ENCODE measurements at places on chromosomes 4 and X. TPM values are rescaled to one million over a fixed set of nuclear protein-coding genes. Genes with fewer than 3 reads are reported as not detected.

GRCh38 chr4:146814750-146815149 lies 130.9 kb downstream of the TTC29 start:
- no peak for DNase-seq
- peaks cover 8% of the 10 kb centered on the region for H3K27me3 ChIP-seq
- no peak overlapping the region for H3K4me3 ChIP-seq
- no peak overlapping the region for H3K27ac ChIP-seq
- H3K36me3 ChIP-seq = no peaks in the 10 kb centered on the region

- peak overlapping the region; percentile 96 for H3K4me3 ChIP-seq
- DNase-seq = peak; percentile 41
- H3K4me1 ChIP-seq = peaks cover 49% of the 10 kb centered on the region
- peaks cover 5% of the 10 kb centered on the region for H3K27me3 ChIP-seq
Measured at GRCh38 chrX:153922932-153923857, 2.9 kb downstream of the ARHGAP4 start.

Gene AMBN
- not detected for total RNA-seq

GRCh38 chrX:40182095-40182494 lies 84.3 kb upstream of the BCOR start:
- H3K27me3 ChIP-seq = peaks cover 9% of the 10 kb centered on the region
- peaks cover 15% of the 10 kb centered on the region for H3K36me3 ChIP-seq
- no peak overlapping the region for H3K4me3 ChIP-seq

All from activated T-cell treated with anti-CD3 and anti-CD28 coated beads, Interleukin-2, amount 50 U/mL, for 72 hours (primary cell).